ENCODE measurements at places on chromosomes 7 and 10.

- DNase-seq, result no peak
Observed at GRCh38 chr7:46201961-46202360, 280.9 kb upstream of the IGFBP3 start.

DNA sequence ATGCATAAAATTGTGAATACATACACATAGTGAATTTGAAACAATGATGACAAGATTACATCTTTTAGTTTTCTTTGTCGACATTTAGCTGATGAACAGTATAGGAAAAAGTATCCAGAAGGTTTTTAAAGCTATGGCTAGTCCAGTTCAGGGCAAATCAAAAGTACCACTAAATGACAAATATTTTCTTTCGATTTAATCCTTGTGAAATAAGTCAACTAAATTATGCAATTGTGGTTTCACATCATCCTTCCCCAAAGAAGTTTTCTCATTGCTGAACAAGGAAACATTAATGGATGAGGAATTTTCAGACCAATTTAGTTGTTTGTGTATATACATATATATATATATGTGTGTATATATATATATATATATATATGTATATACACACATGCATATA, 774.0 kb downstream of the DNAJB9 start:
- DNase-seq, result no peak

- no peak for DNase-seq
Observed at GRCh38 chr7:46315891-46316290, 394.8 kb upstream of the IGFBP3 start.

DNA sequence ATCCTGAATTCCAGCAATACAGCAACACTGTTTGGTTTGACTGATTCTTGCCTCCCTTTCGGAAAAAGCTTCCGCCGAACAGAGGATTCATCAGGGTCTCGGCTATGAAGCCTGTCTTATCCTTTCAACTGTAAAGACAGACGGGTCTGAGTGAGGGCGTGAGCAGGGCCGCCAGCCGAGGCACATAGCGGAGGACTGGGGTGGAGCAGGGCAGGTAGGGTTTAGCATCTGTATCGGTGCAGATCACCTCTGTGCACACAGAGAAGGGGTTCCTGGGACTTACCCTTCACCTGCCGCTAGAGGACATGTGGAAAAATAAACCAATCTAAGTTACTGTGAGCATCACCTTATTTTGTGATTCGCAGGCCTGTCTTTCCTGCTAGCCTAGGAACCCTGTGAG, 656.9 kb upstream of the FOXK1 start:
- DNase-seq, result no peak

DNA sequence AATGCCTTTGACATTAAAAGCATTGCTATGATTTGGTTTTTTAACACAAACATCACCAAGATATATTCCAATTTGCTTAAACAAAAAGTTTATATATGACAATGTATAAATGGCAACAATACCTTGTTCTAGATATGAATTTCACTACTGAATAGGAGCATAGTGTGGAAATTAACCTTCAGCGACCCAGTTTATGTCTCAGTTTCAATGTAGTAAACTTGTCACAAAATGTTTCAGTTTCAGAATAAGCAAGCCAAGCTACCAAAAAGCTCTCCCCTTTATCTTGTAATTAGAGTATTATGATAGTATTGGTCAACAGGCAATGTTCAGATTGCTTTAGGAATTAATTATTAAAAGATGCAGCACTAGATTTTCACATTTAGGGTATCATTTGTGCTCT, 99.6 kb upstream of the PCDH15 start:
- no peak for DNase-seq

GRCh38 chr7:151459726-151460473, 20.0 kb upstream of the CRYGN start:
- no peak for DNase-seq

DNA sequence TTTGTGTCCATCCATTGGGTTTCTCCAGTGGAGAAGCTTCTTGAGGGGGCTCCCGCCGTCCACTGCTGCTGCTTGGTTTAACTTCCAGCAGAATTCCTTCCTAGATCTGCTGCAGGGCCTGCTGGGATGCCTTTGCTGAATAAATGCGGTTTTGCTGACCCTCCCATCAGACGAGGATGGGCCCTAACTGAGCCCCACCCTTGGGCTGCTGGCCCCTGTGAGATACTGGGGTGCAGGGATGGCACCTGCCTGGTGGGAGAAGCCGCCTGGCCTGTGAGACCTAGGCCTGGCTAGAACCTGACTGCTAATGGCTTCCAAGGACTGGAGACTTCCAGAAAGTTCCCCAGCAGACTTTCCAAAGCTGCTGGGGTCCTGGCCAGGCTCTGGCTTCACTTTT, 43.8 kb downstream of the ZNF467 start:
- no peak for DNase-seq

DNA sequence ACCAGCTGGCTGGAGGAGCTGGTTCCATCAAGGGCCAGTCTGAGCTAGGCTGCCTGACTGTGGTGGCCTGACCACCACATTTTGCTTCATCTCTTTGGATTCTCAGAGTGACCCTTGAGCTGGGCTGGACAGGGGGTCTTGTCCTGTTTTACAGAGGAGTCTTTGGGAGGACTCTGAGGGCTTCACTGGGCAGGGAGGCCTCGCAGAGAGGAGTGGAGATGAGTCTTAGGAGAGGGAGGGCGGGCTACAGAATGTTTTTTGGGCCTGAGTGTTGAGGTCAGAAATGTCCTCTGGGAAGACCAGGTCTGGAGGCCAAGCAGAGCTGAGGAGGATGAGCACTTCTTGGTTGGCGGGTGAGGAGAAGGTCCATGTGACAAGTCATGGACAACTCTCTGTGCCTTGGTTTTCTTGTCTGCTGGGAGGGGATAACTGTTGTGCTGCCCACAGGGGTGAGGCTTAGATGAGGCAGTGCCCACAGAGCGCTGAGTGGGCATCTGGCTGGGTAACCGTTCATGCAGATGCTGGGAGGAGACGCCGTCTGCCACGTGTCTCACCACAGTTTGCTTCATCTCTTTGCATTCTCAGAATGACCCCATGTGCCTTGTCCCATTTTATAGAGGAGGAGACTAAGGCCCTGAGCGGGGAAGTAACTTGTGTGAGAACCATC, 9.4 kb downstream of the TSPAN15 start:
- no peak for DNase-seq

DNA sequence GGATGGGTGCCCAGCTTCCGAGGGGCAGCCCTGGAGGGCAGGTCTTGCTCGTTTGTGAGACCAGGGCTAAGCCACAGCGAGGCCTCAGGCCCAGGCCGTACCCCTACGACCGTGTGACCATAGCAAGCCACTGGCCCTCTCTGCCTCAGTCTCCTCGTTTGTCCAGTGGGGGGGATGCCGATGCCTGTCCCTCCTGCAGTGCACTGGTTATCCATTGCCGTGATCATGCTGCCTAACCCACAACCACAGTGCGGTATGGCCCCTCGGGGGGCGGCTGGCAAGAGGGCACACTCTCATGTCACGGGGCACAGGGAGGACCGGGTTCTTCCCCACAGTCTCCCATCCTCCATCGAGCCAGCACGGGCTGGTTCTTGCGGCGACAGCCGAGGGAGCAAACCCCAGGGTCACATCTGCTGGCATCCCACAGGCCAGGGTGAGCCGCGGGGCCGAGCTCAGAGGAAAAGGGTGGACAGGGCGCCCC, 80.5 kb downstream of the ELFN1 start:
- DNase-seq, result no peak

DNA sequence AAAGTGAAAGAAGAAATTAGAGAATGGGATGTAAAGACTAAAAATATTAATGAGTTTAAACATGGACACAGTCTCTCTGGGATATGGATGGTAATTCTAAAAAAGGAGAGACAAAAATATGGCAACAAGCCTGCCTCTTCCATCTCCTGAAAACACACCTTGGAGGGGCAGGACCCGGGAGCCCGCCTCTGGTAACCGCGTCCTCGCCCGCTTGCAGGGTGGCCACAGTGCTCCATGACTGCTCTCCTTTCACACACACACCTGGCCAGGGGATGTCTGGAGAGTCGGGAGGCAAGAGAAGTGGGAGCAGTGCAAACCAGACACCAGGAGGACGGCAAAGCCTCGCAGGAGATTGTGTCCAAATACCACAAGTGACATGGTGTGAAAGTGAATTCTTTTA, 166.3 kb downstream of the ZMYND11 start:
- DNase-seq, result no peak

DNA sequence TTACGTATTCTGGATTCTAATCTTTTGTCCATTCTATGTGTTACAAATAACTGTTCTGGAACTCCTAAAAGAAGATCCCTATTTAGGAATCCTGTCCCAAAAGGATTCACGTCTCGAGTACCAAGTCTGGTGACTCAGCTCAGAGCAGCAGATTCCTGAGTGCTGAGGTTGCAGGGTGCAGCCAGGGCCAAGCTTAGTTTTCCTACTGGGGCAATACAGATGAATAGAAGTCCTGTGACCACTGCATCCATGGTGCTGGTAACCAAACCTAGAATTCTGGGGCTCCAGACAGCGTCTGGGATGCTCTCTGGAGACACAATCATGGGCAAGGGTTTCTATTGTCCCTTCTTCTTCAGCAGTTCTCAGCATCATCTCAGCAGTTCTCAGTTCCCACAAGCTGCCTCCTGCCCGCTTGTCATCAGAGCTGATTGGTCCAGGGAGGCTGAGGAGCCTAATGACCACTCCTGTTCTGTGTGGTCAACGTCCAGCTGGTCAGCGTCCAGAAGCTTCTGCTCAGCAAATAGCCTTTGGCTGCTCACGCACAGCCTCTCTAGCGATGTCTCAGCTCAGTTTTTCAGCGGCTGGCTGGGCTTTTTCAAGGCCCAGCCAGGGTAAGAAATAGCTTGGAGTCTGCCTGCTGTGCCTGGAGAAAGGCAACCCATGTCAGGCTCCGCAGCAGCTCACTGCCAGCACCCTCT, 50.4 kb upstream of the C7orf33 start:
- no peak for DNase-seq

GRCh38 chr7:44180631-44181030, 8.6 kb downstream of the GCK start:
- DNase-seq, result no peak

DNA sequence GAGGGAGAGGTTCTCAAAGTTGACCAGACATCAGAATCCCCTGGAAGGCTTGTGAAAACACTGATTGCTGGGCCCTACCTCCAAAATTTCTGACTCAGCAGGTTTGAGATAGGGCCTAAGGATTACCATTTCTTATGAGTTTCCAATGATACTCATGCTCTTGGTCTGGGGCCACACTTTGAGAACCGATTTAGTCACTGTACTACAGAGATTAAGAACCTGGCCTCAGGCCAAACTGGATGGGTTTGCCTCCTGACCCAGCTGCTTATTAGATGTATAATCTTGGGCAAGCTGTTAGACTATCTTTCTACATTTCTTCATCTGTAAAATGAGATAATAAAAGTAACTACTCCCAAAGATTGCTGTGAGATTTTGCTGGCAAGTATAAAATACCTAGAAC, 77.1 kb upstream of the SCIN start:
- DNase-seq, result peak; percentile 87

DNA sequence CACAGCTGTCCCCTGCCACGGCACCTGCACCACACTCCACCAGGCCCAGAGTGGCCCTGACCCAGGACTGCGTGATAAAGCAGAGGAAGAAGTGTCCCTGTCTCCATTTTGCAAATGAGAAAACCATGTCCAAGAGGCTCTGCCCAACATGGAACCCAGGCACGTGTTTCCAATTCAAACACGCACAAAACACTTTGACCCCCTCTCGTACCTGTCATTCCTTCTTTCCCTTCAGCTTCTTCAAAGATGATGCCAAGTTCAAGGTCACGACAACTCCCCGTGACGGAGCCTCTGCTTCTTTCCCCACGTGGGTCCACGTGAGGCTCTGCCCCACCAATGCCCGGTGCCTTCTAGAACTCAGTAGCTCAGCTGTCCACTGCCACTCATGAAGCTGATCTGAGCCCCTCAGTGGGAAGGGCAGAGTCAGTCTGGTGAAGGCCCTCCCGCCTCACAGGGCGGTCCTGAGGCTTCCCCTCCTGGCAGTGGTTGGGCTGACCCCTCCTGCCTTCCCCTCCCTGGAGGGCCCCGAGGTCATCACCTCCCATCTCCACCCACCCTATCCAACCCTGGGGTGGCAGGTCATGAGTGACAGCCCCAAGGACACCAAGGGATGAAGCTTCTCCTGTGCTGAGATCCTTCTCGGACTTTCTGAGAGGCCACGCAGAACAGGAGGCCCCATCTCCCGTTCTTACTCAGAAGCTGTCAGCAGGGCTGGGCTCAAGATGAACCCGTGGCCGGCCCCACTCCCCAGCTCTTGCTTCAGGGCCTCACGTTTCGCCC, 19.0 kb downstream of the CALML5 start:
- DNase-seq, result peak; percentile 18

DNA sequence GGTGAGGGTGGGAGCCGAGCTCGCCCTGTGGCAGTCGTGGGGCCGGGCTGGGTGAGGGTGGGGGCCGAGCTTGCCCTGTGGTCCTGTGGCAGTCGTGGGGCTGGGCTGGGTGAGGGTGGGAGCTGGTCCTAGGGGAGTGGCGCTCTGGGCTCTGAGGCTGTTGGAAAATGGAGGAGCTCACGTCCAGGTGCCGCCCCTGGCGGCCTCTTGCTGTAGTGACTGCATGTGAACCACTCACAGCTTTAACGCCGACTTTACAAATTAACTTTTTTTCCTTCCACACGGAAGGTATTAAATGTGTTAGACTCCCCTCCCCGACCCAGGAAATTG, 312.6 kb downstream of the WDR37 start:
- peak; percentile 75 for DNase-seq

DNA sequence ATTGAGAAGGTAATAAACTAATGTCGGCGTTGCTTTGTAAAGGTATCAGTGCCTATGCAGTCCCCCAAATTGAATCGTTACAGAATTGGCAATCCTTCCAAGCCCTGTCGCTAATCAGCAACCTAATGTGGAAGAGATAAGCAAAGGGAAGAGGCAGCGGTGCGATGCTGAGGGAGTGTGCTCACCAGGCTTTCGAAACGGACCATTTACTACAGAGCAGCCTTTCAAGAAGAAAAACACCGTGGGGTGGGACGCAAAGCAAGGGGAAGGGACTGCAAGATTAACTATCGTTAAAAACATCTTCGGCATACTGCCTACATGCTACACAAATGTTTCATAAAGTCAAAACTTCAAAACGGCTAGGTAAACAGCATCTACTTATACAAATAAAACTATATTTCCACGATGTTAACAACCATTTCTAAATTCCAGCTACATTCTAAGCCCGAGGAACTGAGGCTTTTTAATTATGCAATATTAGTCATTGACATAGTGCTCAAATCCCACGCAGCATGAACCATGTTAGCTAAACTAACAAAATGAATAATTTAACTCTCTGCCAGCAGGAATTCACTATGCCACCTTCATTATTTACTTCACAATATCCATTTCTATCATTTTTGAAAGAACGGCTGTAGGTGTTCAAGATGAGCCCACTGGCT, 85.2 kb downstream of the CHCHD3 start:
- peak; percentile 6 for DNase-seq

DNA sequence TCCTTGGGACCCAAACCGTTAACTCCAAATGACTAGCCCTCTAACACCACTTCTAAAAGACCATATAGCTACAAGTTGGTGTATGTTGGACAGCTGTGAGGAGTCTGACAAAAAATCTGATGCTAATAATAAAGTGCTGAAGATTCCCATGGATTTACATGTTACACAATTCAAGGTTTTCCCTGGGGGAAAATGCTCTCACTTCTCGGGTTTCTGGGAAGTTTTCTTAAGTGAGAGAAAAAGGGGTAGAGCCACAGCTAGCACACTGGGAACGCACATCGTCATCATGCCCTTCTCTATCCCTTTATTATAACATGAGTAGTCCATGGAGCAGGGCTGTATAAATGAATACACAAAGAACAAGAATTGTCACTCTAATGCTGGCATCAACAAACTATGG, 162.1 kb downstream of the CHCHD3 start:
- no peak for DNase-seq
